Fibroblast of lung (primary cell): ENCODE measurements at places on chromosomes 16 and 17. TPM values are rescaled to one million over a fixed set of nuclear protein-coding genes. Genes with fewer than 3 reads are reported as not detected.

TIMP2 gene
- total RNA-seq: 88.9 and 155 TPM in 2 replicates

SULT1A4 gene
- 1.5 and 2.1 TPM in 2 replicates for total RNA-seq

SKAP1 gene
- not detected in 2 replicates for total RNA-seq

- no peak for DNase-seq
- H3K27me3 ChIP-seq: no peaks in the 10 kb centered on the region
- no peak overlapping the region for H3K27ac ChIP-seq
Measured at GRCh38 chr17:74750327-74751069, 2.1 kb downstream of the NHERF1 start.

GRCh38 chr16:80019395-80019794 lies 418.9 kb upstream of the MAF start:
- no peaks in the 10 kb centered on the region for H3K36me3 ChIP-seq
- H3K27me3 ChIP-seq: no peaks in the 10 kb centered on the region
- no peaks in the 10 kb centered on the region for H3K4me1 ChIP-seq
- H3K4me3 ChIP-seq: no peak overlapping the region
- H3K27ac ChIP-seq: no peak overlapping the region

DNA sequence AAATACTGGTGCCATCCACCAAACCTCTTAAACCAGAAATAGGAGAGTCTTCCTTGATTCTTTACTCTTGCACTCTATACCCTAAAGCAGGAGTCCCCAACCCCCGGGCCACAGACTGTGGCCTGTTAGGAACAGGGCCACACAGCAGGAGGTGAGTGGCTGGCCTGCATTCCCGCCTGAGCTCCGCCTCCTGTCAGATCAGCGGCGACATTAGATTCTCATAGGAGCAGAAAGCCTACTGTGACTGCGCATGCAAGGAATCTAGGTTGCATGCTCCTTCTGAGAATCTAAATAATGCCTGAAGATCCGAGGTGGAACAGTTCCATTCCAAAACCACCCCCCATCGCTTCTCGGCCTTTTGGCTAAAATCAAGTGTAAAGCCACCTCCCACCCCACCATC lies 30.3 kb upstream of the SRCIN1 start:
- no peaks in the 10 kb centered on the region for H3K4me1 ChIP-seq
- no peak overlapping the region for H3K27ac ChIP-seq
- no peak overlapping the region for H3K4me3 ChIP-seq
- no peak for DNase-seq
- H3K27me3 ChIP-seq: no peaks in the 10 kb centered on the region
